ENCODE measurements at places on chromosomes 3 and 15. TPM values are rescaled to one million over a fixed set of nuclear protein-coding genes. Genes with fewer than 3 reads are reported as not detected.

DNA sequence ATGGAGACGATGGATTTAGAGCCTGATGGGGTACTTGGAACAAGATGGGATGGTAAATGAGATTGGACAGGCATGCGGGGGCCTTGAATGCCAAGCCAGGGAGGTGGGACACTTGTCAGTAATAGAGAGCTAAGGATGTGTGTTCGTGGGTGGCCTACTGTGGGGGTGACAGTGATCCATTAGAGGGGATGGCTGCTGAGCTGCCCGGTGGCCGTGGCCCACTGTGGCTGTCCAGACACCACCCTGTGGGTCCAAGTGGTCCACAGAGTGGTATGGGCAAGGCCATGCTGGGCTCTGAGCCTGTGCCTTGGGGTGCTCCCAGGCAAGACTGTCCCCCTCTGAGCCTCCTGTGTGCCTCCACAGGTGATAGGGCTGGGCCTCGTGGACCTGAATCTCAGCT lies 17.5 kb downstream of the CAND2 start:
- no peak for DNase-seq

The COL6A5 gene
- total RNA-seq, result not detected

The TPRG1 gene
- 14.2 TPM for total RNA-seq

- peak; percentile 56 for DNase-seq
These were observed 8.8 kb downstream of the KLF15 start for GRCh38 chr3:126348308-126348920.

GRCh38 chr3:163048881-163049280 lies 1552.3 kb downstream of the OTOL1 start:
- DNase-seq, result no peak
